ENCODE measurements at places on chromosomes 13 and 19. TPM values are rescaled to one million over a fixed set of nuclear protein-coding genes. Genes with fewer than 3 reads are reported as not detected.

Gene USHBP1
- total RNA-seq: not detected

Gene SYCN
- not detected for total RNA-seq

Gene ZNF229
- total RNA-seq: 13.4 TPM

Gene SULT2A1
- not detected for total RNA-seq

Gene GPR108
- total RNA-seq: 38.2 TPM

Gene PPFIA3
- 3.6 TPM for total RNA-seq

Gene OR7C1
- total RNA-seq: not detected

Gene C5AR1
- not detected for total RNA-seq

Gene KLK8
- not detected for total RNA-seq

Gene NFKBIB
- 29.8 TPM for total RNA-seq

Gene FAM216B
- total RNA-seq: not detected

Gene PINLYP
- not detected for total RNA-seq

Gene ZNF93
- 12.6 TPM for total RNA-seq

Gene MAB21L1
- 3.7 TPM for total RNA-seq

Gene KCNRG
- not detected for total RNA-seq

Gene CYSLTR2
- total RNA-seq: not detected

Gene CEACAM6
- total RNA-seq: not detected

Gene SPINT2
- not detected for total RNA-seq

All from SJSA1 (cell line).